ENCODE measurements at places on chromosomes 6 and 20.

GRCh38 chr6:160461641-160462040 lies 113.5 kb downstream of the SLC22A3 start:
- DNase-seq = no peak

GRCh38 chr20:34190679-34191090 lies 50.5 kb upstream of the ASIP start:
- peak; percentile 17 for DNase-seq

- DNase-seq = no peak
Observed at GRCh38 chr6:97059473-97059872, 134.9 kb downstream of the KLHL32 start.

DNA sequence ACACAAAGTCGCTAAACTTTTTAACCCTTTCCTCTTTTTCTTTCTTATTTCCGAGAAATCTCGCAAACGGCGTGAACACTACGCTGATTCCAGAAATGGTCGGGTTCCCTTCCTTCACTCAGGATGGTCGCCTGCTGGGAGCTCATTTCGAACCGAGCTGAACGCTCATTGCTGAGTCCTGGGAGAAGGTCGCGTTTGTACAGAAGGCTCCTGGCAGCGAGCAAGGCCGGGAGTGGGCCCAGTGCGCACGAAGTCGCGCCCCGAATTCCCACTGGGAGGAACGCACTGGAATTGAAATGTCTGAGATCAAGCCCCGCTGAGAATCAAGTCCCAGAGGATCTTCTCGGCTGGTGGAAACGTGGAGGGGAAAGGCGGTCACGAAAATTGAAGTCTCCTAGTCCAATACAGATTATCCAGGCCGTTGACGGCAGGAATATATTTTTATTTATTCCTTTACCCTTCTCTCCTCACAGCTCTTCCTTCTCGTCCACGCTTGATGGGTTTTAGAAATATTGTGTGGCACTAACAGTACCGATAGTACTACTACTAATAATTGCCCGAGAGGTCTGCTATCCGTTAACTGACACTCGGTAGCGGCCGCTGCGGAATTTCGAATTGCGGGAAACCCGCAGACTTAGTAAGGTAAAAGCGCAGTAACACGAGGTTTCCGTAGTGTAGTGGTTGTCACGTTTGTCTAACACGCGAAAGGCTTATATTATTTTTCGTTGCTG lies 207.2 kb upstream of the ZNF184 start:
- no peak for DNase-seq

DNA sequence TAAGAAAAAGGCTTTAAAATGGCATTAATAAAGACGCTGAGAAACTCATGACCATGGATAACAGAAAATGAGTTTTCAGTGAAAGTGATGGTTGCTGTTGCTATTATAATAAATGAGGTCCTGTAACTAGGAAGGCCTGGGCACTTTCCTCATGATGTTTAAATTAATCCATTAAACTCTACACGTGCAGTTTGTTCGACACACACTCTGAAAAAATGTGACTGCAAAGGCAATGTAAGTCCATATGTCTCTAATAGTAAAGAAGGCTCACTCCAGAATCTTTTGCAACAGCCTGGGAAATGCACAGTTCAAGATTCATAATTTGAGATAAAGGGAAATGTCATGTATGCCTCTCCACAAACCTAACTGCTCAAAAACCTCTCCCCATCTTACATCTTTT lies 153.4 kb downstream of the COL12A1 start:
- no peak for DNase-seq

DNA sequence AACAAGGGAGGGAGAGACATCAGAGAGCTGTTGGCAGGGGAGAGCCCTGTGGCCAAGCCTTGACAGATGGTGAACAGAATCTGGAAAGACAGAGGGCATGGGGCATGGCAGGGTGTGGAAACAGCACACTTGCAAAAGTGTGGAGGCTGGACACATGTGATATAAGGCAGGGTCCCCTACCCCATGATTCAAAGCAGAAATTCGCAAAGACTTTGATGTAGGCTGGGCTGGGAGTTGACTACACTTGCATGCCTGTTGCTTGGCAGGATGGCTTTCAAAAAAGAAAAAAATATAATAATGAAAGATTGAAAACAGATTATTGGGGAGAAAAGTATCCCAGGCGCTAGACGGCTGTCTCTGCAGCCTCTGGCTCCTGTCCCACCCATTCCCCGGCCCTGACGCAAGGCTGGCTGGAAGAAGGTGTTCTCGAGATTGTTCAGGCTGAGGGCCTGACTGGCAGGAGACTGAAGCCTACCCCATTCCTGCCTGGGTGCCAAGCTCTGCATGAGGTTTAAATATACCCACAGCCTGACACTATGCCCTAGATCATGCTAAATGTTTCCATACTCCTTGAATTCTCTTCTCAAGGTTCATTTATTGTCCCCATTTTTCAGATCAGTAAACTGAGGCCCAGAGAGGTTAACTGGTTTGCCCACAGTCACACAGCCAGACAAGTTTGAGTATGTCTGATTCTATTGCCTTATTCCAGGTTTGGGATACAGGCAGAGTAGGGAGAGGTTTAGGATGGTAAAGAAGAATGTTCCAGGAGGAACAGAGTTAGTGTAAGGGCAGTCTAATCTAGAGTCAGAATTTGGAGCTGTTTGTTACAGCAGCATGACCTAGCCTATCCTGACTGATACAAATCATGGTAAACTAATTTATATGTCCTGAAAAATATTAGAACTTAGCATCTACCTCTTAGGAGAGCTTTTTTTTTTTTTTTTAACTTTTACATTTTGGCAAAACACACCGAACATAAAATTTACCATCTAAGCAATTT lies 23.4 kb upstream of the CCN5 start:
- DNase-seq = no peak

GRCh38 chr6:78594668-78595066 lies 272.7 kb upstream of the IRAK1BP1 start:
- no peak for DNase-seq

DNA sequence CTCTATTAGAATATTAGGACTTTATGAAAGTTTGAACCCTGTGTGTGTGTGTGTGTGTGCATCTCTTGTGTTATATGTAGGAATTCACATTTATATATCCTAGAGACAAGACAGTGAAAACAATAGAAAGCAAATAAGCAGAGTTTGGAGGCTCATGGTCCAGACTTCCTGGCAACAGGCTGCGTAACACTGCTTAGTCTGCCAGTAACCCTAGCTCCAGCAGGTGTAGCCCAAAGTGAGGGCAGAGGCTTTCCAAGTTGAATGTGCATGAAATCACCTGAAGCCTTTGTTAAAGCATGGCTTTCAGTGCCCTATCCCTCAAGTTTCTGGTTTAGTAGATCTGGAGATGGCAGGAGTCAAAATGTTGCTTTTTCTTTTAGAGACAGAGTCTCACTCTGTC lies 569.9 kb downstream of the KIF16B start:
- no peak for DNase-seq

DNA sequence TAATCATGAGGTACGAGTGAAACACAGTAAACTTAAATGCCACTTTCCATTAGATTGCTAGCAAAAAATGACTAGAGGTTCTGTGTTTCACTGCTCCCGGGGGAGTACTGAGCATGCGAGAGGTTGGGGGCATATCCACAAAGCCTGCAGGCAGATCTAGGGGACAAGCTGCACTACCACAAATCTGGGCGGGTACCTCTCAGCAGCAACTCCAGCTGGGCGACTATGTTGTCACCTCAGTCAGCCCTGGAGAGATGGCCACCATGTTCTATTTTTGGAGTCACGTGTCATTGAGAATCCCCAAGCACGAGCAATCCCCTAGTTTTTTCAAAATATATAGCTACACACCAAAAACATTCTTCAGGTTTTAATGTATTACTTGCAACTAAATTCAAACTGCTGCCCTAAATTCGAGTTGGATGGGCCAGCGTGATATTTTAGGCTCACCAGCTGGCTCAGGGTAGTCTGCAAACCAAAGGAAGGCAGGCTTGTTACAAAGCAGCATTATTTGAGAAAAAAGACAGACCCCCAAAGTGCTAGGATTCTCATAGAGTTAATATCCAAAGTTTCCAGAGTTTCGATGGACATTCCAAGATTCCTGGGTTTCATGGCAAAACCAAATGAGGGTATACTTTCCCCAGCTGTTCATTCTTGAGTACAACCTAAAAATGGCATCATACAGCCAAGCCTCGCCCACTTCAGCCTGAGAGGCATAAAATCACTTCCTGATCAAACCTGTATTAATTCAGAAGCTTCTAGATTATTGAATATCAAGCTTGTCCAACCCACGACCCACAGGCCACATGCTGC lies 24.1 kb upstream of the MYLIP start:
- DNase-seq = no peak

GRCh38 chr6:17965397-17965796 lies 22.0 kb downstream of the KIF13A start:
- DNase-seq = no peak

DNA sequence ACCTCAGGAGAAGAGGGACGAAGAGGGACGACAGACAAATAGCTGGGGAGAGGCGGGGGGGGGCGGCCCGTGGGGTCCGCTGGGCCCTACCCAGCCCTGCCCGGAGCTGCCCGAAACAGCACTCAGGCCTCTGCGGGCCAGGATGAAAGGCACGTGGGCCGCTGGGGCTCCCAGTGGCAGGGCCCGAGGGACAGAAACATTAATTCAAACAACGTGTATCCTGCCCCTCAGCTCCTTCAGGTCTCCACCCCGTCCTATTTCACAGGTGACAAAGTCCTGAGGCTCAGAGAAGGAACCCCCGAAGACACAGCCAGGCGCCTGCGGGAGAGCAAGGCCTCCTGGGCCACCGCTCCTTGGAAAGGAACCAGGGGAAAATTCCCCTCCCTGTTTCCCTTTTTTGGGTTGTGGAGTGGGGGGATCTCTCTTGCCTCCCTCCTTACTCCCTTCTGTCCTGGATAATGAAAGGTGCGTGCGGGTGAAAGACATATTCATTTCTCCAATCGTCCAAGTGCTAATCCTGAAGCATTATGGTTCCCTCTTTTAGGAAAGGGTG lies 93.3 kb downstream of the RNASET2 start:
- DNase-seq = no peak

DNA sequence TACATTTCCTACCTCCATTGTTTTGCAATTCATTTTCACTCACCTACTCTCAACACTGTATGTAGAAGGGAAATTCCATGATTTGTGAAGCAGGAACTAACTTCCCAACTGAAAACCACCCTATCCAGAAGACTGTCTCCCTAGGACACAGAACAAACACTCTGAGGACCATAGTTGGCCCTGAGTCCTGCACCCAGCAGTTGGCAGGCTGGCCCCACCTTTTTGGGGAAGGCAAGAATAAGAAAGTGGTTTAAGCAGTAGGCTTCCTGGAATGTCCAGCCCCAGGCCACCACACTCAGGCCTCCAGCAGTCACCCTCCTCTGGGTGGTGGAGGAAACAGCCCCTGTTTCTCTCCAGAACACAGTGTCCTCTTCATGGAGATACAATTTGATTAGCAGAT lies 258.8 kb downstream of the ARHGAP18 start:
- no peak for DNase-seq
